ENCODE measurements at places on chromosomes 16 and 17.

- DNase-seq, result peak; percentile 90
Measured at GRCh38 chr16:85611444-85612190, 1.5 kb upstream of the GSE1 start.

DNA sequence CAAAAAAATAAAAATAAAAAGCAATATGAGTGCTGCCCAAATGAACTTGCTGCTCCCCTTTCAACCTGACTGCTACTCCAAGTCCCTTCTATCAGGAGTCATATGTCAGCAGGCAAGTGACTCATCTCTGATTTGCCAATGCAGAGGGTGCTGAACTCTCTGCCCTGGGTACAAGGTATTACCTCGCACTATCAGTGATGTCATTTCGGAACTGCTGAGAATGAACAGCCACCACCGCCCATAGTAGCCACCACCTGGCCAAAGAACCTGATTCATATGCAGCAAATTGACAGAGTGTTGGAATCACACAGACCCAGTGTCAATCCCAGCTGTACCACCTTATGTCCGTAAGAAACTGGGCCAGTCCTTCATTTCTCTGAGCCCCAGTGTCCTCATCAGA lies 31.2 kb downstream of the LYRM9 start:
- no peak for DNase-seq

DNA sequence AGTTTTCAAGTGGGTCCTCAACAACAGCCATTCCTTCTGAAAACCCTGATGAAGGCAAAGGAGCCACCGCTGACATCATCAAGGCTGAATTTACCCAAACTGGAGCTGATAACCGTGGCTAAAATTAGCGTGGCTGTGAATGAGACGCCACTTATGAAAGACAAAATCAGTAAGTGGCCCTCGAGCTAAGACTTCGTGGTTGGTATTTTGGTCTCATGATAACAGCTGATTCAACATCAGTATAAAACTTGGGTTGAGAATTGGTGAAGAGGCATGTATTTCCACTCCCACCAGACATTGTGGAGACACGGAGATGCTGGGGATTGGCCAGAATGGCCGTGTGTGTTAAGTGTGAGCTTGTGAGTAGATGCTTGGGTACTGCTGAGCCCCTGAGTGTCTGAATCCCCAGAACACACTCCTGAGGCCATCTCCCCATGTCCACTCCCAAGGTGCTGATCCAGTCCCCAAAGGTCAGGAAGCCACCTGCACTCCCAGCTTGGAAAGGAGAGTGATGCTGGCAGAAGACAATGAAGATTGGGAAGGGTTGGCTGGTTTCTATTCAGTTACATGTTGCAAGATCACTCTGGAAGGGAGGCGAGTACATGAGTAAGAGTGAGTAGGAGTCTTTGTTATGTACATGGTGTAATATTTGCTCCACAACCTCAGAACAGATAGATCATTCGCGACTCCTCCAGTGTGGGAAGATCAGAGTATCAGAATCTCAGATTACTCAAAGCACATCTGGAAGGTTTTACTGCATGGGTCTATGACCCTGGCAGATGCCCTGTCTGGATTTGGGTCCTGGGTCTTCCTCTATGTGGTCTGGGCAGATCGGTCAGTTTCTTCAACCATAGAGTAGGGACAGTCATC lies 207.7 kb downstream of the HS3ST3A1 start:
- DNase-seq, result no peak

DNA sequence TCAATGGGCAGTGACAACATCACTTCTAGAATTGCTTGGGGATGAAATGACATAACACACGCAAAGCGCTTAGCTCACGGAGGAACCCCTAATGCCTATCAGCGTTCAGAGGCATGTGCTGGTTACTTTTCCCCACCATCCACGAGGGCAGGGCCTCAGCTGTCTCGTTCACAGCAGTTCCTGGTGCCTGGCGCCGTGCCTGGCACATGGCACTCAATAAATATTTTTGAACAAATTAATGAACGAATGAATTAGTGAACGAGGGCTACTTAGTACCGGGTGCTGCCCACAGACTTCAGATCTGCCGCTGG lies 14.1 kb upstream of the CIBAR2 start:
- DNase-seq, result no peak

DNA sequence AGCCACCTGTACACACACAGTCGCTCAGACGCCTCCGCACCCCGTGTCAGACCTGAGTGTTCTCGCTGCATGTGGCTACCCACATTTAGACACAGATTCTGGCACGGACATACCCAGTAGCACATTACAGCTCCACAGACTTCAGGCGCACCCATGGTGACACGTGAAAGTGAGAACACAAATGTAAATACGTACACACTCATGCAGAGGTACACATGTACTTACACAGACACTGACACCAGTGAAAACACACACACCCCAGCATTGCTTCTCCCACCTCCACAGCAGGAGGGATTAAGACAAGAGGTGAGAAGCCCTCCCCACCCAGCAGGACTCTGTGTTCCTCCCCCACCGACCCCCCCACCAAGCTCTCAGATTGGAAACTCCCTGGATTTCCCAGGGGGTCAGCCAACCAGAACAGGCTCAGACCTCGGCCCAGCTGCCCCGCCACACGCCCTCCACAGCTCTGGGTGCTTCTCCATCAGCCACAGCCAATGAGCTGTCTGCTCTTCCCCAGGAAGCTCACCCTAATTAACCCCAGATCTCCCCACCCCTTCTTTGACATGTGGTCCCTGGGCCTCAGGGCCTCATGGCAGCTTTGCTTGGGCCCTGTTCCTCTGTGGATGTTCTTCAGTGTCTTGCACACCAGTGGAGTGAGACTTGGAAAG lies 5.3 kb upstream of the FOXN1 start:
- no peak for DNase-seq
